ENCODE measurements at places on chromosomes 6 and 20. TPM values are rescaled to one million over a fixed set of nuclear protein-coding genes. Genes with fewer than 3 reads are reported as not detected.

The LTA gene
- not detected for total RNA-seq

GRCh38 chr6:170510631-170511030 is 42.5 kb downstream of the PSMB1 start:
- DNase-seq = no peak

The BPI gene
- 0.27 TPM for total RNA-seq

The CNKSR3 gene
- 1.7 TPM for total RNA-seq

All from cerebellum (tissue), 4 donors.